ENCODE measurements at places on chromosomes 13 and 19. TPM values are rescaled to one million over a fixed set of nuclear protein-coding genes. Genes with fewer than 3 reads are reported as not detected.

The CCL25 gene
- polyA plus RNA-seq: 0.57 TPM

The ZNF324 gene
- 11.4 TPM for polyA plus RNA-seq

The IRGC gene
- polyA plus RNA-seq: not detected

The RXFP2 gene
- 0.65 TPM for polyA plus RNA-seq

The PCDH20 gene
- 6.8 TPM for polyA plus RNA-seq

The HOOK2 gene
- polyA plus RNA-seq: 40.7 TPM

The ZNF611 gene
- 16.3 TPM for polyA plus RNA-seq

The CYP4F11 gene
- not detected for polyA plus RNA-seq

The ONECUT3 gene
- polyA plus RNA-seq: not detected

The ELAVL3 gene
- polyA plus RNA-seq: 0.43 TPM

The MUC16 gene
- 0.06 TPM for polyA plus RNA-seq

The TMEM145 gene
- polyA plus RNA-seq: 0.76 TPM

The IFI30 gene
- polyA plus RNA-seq: 16.8 TPM
